Stimulated activated naive CD4-positive, alpha-beta T cell (primary cell): ENCODE measurements at places on chromosomes 2 and 18.

DNA sequence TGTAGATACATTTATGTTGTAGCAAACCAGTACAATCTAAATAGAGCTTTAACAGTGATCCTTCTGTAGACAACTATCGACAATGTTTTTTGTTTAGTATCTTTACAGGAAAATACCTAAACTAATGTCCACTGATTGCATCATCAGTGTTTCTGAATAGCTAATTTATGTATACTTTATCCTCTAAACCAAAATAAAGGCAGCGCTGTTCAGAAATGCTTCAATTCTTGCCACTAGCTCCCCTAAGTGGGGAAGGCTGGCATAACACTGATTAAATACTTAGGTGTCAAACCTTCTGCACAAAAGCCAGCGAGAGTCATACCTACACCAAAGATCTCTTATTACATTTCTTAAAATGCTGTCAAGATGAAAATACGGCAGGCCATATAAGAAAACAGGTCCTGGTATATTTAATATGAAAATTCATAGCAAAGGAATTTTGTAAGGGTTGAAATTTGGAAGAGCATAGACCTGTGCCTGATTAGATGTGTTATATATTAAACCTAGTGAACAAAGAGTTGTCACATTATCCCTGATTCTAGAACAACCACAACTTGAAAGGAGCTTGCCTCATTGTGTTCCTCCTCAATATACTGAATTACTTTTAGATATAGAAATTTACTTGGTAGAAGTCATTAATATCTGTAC is 1693.4 kb upstream of the SLC39A10 start:
- no peak for DNase-seq

GRCh38 chr2:55490554-55490953 is 29.0 kb upstream of the CFAP36 start:
- DNase-seq: no peak

- DNase-seq: no peak
These were observed 50.3 kb downstream of the MTERF4 start for GRCh38 chr2:241051578-241052487.

DNA sequence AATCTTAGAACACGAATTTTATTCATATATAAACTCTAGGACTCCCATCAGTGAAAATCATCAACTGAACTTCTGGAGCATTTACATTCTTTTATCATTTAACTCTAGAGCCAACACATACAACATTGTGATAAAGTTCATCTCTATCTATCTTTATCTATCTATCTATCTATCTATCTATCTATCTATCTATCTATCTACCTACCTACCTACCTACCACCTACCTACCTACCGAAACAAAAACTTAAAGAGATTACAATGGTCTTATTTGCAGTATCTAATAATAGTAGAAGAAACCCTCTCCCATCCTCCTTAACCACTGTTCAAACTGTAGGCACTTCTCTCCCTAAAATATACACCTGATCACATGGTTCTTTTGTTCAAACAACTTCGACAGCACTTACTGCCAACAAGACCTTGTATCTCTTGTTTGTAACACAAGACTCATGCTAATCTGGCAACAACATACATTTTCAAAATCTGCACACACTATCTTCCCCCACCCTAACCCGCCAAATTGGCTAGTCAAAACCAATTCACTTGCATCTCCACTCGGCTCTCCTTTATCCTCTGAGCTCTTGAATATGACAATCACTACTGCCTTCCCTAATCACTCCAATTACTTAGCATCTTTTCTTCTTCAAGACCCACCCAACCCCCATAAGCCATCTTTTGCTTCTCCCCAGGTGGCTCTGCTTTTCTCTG is 69.0 kb downstream of the GORASP2 start:
- DNase-seq: no peak

DNA sequence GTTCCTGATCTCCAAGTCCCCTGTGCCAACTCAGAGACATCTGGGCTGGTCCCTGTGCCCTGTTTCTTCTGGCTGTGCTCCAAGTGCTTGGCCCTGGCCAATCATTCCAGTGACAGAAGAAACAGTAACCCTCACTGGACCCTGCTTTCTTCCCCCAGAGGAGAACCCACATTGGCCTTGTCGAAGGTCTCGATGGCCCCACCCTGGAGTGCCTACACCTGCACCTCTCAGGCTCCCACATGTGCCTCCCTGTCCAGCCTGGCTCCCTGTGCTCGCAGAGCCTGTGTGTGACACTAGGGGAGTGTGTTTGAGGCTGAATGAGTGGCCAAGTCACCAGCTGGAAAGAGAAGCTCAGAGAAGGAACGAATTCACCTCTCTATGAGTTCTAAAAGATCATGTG is 5.9 kb upstream of the MAL start:
- no peak for DNase-seq

- DNase-seq: no peak
These were observed 171.3 kb downstream of the LOXHD1 start for GRCh38 chr18:46485675-46486194.

DNA sequence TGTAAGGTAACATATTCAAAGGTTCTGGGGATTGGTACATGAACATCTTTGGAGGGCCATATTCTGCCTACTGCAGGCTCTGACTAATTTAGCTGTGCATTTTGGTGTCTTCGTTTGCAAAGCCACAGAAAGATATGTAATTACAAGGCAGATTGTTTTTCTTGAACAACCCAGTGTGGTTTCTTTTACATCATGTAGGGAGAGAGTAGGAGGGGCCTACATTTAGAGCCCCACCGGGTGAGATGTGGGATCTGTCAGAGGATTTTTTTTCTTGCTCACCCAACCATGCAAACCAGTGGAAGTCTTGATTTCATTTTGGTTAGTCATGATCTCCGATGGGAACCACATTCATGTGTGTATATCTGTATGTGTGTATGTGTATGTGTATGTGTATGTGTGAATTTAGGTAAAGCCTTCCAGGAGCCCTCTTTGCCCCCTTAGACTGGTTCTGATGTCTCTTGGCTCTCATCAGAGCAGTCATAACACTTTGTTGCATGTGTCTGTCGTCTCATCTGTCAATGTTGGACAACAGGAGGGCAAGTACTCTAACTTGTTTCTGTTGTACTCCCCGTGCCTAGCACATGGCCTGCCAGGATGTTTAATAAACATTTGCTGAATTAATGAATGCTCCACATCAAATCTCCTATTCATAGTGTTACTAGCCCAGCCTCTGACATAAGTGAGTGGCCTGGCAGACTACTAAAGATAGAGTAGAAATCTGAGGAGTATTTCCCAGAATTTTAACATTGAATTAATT is 239.9 kb downstream of the MTX2 start:
- DNase-seq: no peak

DNA sequence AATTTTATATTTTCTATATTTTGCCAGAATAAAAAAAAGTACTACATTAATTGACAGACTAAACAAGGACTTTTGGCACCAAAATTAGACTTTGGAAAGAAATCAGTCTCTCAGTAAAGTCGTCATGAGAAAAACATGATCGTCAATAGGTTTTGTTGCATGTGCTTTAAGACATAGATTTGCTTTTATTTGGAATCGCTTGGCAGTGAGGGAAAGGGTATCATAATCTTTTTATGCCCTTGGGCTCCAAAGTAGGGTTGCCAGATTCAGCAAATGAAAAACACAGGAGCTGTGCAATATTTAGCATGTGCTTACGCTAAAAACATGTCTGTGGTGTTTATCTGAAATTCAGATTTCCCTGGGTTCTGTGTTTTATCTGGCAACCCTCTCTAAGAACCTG is 177.6 kb downstream of the LAMA1 start:
- no peak for DNase-seq

GRCh38 chr2:240888130-240888889 is 7.6 kb downstream of the MAB21L4 start:
- no peak for DNase-seq
